ENCODE measurements at places on chromosomes 5 and 9. TPM values are rescaled to one million over a fixed set of nuclear protein-coding genes. Genes with fewer than 3 reads are reported as not detected.

Gene MAMDC2
- total RNA-seq = not detected

Gene PRELID2
- 2.1 TPM for total RNA-seq

- peaks cover 7% of the 10 kb centered on the region for H3K27me3 ChIP-seq
- H3K4me1 ChIP-seq = no peaks in the 10 kb centered on the region
- no peak overlapping the region for H3K27ac ChIP-seq
- no peaks in the 10 kb centered on the region for H3K36me3 ChIP-seq
- peak; percentile 6 for DNase-seq
Observed at GRCh38 chr9:27726244-27727081, 153.2 kb upstream of the C9orf72 start.

Gene COX7C
- total RNA-seq = 436 TPM

DNA sequence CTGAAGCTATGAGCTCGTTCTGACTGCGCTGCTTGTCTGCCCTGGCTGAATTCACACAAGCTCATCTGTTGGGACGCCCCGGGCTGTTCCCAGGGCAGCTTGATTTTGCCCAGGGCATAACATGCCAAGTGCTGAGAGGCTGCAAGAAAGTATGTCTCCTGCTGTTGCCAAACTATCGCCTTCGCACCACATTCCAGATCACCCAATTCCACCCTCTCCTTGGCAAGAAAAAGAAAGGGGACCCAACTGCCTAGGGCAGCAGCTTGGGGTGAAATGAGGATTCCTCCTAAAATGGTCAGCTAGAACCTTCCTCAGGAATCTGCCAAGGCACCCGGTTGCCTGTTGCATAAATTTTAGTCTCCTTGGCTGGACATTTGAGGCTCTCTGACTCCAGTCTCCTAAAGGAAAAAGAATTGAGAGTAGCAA is 21.2 kb downstream of the COL15A1 start:
- H3K36me3 ChIP-seq = no peaks in the 10 kb centered on the region
- DNase-seq = no peak
- no peak overlapping the region for H3K27ac ChIP-seq
- H3K4me3 ChIP-seq = no peak overlapping the region
- H3K27me3 ChIP-seq = peaks cover 10% of the 10 kb centered on the region
